Left kidney (tissue), 8 donors: ENCODE measurements at places on chromosomes 4 and X.

DNA sequence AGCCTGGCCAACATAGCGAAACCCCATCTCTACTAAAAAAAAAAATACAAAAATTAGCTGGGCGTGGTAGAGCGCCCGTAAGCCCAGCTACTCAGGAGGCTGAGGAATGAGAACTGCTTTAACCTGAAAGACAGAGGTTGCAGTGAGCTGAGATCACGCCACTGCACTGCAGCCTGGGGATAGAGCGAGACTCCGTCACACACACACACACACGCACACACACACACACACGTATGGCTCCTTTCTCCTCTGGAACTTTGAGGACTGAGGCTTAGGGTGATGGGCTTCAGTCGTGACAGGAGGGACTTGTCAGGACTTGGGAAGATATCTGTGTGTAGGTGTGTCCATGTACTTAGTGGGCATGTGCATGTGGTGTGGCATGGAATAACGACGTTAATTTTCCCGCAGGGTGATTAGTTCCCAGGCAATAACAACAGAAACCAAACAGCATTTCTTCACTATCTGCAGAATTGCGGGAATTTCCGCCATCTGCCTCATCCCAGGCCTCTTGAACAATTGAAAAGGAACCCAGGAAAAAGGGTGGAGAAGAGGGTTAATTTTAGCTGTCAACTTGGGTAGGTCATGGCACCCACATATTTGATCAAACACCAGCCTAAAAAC, 47.7 kb downstream of the RWDD4 start:
- no peak for DNase-seq

GRCh38 chr4:41281038-41281634, 24.4 kb downstream of the UCHL1 start:
- DNase-seq = peak; percentile 85

DNA sequence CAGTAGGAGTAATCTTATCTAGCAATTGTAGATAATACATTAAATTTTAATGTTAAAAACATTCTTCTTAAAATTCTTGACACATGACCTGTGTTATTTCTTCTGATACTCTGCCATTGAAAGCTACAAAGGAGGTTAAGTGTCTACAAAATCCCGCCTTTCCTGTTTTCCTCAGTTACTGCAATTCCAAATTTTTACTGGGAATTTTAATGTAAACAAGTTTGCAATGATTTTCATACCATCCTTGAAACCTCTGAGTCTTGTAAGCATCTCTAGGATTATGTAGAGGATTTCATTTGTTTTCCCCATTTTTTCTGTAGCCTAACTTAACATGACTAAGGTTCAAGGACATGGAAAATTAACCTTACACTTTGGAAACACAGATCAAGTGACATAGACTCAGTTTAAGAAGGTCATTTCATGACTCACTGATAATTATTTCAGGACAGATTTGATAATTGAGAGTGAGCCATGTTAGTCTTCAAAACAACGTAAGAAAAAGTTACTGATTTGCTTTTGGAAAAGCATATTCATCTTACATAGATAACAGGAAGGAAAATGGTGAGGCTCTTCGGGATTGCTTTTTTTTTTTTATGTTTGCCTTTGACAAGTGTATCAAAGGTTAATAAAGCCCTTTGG, 39.6 kb upstream of the PDLIM5 start:
- DNase-seq = no peak

GRCh38 chr4:113553082-113553481, 208.5 kb downstream of the CAMK2D start:
- DNase-seq = no peak

GRCh38 chrX:17098516-17099247, 152.2 kb downstream of the REPS2 start:
- DNase-seq = no peak

DNA sequence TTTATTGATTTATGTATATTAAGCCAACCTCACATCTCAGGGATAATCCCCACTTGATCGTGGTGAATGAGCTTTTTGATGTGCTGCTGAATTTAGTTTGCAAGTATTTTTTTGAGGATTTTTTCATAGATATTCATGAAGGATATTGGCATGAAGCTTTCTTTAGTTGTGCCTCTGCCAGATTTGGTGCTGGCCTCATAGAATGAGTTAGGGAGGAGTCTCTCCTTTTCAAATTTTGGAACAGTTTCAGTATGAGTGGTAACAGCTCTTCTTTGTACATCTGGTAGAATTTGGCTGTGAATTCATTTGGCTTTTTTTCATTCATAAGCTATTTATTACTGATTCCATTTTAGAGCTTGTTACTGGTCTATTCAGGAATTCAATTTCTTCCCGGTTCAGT, 197.2 kb upstream of the NDST4 start:
- no peak for DNase-seq

- no peak for DNase-seq
Measured at GRCh38 chr4:68361146-68361589, 11.3 kb upstream of the YTHDC1 start.

GRCh38 chr4:154585369-154586018, 5.0 kb downstream of the FGA start:
- DNase-seq = no peak

- no peak for DNase-seq
Measured at GRCh38 chr4:153045111-153045982, 109.2 kb downstream of the FHDC1 start.

- DNase-seq = peak; percentile 38
Measured at GRCh38 chr4:6071959-6072720, 53.9 kb upstream of the C4orf50 start.

DNA sequence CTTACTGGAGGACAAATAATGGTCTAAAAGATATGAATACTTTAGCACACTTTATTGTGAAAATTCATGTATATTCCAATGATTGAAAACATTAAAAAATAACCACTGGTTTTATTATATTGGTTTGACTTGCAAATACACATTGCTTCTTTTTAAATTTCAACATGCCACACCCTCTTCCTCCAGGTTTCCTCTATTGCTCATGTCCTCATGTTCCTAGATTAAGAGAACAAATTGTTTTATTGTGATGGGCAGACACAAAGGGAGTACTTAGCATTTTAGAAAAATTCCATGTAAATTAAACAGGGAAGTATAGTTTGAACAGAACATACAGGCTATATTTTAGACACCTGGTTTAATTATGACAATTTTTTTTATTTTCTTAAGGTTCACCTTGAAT, 230.6 kb upstream of the GPRIN3 start:
- no peak for DNase-seq

DNA sequence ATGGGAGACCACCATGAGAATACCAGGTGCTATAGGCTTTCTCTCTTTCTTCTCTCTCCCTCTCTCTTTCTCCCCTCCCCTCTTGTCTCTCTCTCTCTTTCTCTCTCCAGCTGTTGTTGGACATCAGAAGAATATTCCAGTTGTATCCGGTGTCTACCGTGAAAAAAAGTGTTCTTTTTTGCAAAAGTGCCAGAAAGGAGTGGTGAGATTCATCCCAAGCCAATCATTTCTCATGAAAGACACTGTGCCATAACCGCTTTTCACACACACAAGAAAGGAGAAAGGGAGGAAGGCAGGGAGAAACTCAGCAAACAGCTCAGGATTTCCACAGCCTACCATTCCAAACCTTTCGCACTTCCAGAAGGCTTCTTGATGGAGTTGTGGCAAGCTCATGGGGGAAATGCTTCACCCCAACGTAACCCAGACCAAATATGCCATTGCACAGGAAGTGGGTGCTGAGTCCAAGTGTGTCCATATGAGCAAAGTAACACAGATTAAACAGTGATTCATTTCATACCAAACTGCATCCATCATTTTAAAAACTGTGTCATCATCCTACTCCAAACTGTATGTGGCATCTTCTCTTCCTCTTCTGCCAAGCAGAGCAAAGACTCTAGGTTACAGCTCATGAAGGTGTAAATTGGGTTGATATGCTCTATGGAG, 224.0 kb downstream of the APBB2 start:
- no peak for DNase-seq

- DNase-seq = no peak
Measured at GRCh38 chrX:103691059-103691458, 4.6 kb upstream of the MORF4L2 start.

DNA sequence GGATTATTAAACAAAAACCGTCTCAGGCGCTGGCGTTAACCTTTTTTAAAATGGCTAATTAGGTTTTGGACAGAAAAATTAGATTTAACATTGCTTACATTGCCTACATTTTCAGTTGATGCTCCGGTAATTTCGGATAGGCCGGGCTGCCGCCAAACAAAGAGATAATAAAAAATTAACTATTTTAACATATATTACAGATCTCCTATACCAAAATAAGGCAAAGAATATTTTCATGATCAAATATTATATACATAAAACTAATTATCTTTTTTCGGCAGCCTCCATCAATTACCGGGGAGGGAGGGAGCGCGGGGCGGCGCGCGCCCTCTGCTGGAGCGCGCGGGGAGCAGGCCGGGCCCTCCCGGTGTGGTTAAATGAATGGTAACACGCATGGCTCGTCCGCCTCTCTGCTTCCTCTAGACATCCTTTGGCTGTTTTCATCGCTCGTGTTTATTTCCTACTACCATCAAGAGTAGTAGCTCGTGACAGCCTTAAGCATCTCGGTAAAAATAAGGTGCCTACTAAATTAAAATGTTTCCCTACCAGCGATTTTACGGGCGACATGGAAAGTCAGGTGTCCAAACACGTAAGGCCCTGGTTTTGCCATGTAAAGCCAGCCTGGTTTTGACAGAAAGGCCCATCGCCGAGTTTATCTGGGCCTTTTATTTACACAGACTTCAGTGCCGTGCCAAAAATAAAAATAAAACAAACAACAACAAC, 52.4 kb upstream of the TMEM33 start:
- DNase-seq = no peak

DNA sequence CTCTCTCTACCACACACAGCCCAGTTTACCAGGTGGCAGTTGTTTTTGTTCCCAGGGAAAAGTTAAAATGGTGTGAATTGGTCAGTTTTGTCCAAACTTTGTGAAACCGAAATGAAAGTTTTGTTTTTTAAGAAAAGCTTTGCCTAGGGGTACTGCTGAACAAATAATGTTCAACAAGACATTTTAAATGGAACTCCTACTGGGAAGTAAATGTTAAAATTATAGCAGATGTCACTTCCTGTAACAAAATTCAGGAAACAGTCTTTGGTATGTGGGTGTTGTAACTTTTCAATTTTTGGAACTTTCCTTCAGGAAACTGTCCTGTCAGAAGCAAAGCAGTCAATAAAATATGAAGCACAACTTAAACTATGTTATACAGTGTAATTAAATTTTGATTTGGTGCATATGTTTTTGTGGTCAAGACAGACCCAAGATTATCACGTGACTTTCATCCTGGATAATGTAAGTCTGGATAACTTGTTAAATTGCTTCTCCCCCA, 79.5 kb downstream of the AFF1 start:
- no peak for DNase-seq

- DNase-seq = peak; percentile 57
Measured at GRCh38 chr4:118762730-118763477, 73.0 kb downstream of the SEC24D start.

DNA sequence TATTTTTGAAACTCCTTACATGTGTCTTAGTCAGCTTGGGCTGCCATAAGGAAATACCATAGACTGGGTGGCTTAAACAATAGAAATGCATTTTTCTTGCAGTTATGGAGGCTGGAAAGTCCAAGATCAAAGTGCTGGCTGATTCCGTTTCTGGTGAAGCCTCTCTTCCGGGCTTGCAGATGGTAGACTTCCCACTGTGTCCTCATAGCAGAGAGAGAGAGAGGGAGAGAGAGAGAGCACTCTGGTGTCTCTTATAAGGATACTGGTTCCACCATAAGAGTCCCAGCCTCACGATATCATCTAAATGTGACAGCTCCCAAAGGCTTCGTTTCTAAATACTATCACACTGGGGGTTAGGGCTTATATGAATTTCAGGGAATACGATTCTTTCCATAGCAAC, 39.7 kb downstream of the ENPEP start:
- no peak for DNase-seq

GRCh38 chr4:82097504-82097903, 276.3 kb downstream of the HNRNPD start:
- no peak for DNase-seq

- DNase-seq = peak; percentile 31
Measured at GRCh38 chr4:184534511-184535391, 60.4 kb upstream of the IRF2 start.

DNA sequence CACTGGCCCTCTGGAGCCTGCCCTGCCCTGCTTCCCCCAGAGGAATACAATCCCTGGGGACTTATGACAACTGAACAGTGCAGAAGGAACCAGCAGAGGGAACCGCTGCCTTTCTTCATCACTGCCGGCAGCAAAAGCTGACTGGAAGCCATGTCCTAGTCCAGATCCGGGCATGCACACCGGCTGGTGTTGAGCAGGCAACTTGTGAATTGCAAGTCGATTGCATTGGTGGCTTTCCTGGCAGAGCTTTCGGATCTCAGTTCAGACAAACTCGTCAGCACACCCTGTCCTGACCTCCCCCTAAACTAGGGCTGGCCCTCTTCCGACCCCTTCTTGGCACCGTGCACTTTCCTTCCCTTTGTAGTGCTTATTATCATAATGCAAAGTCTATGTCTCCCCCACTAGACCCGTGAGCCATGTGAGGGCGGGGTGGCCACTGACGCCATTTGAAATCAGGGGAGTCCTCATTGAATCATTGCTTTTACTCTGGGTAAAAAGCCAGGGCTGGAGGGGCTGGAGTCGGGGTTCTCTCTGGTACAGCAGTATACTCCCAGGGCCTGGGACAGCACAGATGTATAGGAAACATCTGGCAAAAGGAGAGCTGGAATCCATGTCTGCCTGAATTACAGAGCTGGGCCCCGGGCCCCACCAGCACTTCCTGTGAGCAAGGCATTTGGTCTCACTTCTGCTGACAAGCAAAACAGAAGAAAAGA, 1.8 kb downstream of the ARHGAP4 start:
- DNase-seq = no peak

DNA sequence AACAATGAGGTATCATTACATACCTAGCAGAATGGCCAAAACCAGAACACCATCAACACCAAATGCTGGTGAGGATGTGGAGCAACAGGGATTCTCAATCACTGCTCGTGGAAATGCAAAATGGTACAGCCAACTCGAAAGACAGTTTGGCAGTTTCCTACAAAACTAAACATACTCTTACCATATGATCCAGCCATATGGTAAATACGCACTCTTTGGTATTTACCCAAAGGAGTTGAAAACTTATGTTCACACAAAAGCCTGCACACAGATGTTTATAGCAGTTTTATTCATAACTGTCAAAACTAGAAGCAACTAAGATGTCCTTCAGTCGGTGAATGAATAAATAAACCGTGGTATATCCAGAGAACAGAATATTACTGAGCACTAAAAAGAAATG, 7.8 kb downstream of the CASP3 start:
- DNase-seq = no peak

DNA sequence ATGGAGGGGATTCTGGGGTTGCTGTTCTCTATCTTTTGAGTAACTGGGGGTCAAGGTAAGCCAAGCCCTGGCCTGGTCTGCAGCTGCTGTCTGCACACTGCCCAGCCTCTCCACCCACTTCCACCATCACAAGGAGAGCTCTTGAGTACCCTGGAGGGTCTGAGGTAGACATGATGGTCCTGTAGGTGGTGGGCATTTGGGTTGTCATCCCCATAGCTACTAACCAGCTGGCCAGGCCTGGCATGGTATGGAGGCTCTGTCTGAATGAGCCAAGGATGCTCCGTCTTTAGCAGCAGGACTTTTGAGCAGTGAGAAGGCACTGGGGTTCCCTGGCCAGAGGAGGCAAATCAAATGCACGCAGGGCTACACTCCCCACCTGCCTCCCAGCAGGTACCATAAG, 82.7 kb downstream of the NHSL2 start:
- no peak for DNase-seq

- no peak for DNase-seq
Measured at GRCh38 chr4:147780137-147780777, 48.4 kb downstream of the ARHGAP10 start.

- DNase-seq = no peak
Measured at GRCh38 chrX:18664947-18665346, 7.0 kb downstream of the RS1 start.

- no peak for DNase-seq
Measured at GRCh38 chr4:10243856-10244255, 127.3 kb upstream of the WDR1 start.
